Heart left ventricle (tissue), 16 donors: ENCODE measurements at places on chromosomes 11 and 22. TPM values are rescaled to one million over a fixed set of nuclear protein-coding genes. Genes with fewer than 3 reads are reported as not detected.

ATG13 gene
- polyA plus RNA-seq: 26.7 TPM

TTLL8 gene
- not detected for polyA plus RNA-seq

MFNG gene
- polyA plus RNA-seq: 7.1 TPM

RIN1 gene
- 1.3 TPM for polyA plus RNA-seq

E2F8 gene
- polyA plus RNA-seq: 3.0 TPM

TMEM45B gene
- 0.04 TPM for polyA plus RNA-seq

OR51E2 gene
- polyA plus RNA-seq: 0.08 TPM

SEPTIN5 gene
- 127 TPM for polyA plus RNA-seq

FOLH1 gene
- 0.08 TPM for polyA plus RNA-seq

MS4A1 gene
- polyA plus RNA-seq: 0.08 TPM

ASCL2 gene
- polyA plus RNA-seq: not detected

RASL10A gene
- 0.95 TPM for polyA plus RNA-seq

OR5P2 gene
- polyA plus RNA-seq: not detected

PLA2G3 gene
- polyA plus RNA-seq: not detected

CDC42BPG gene
- polyA plus RNA-seq: 0.15 TPM

AMPD3 gene
- 1.1 TPM for polyA plus RNA-seq

KCNJ11 gene
- 14.8 TPM for polyA plus RNA-seq

SMC1B gene
- not detected for polyA plus RNA-seq

CLDN5 gene
- polyA plus RNA-seq: 77.7 TPM

MORC2 gene
- polyA plus RNA-seq: 17.0 TPM

AIFM3 gene
- 0.28 TPM for polyA plus RNA-seq

SOX6 gene
- 1.5 TPM for polyA plus RNA-seq

MS4A3 gene
- polyA plus RNA-seq: 0.11 TPM

MS4A12 gene
- polyA plus RNA-seq: not detected

PLA2G6 gene
- polyA plus RNA-seq: 4.9 TPM

APOL3 gene
- 23.9 TPM for polyA plus RNA-seq

BTBD18 gene
- polyA plus RNA-seq: 0.11 TPM

RFPL3 gene
- polyA plus RNA-seq: not detected

C22orf42 gene
- polyA plus RNA-seq: not detected

NCR3LG1 gene
- polyA plus RNA-seq: 0.27 TPM

LRRN4CL gene
- 1.9 TPM for polyA plus RNA-seq

LINC01488 gene
- not detected for polyA plus RNA-seq

CHEK1 gene
- polyA plus RNA-seq: 1.5 TPM
